ENCODE measurements at places on chromosomes 5 and 9.

DNA sequence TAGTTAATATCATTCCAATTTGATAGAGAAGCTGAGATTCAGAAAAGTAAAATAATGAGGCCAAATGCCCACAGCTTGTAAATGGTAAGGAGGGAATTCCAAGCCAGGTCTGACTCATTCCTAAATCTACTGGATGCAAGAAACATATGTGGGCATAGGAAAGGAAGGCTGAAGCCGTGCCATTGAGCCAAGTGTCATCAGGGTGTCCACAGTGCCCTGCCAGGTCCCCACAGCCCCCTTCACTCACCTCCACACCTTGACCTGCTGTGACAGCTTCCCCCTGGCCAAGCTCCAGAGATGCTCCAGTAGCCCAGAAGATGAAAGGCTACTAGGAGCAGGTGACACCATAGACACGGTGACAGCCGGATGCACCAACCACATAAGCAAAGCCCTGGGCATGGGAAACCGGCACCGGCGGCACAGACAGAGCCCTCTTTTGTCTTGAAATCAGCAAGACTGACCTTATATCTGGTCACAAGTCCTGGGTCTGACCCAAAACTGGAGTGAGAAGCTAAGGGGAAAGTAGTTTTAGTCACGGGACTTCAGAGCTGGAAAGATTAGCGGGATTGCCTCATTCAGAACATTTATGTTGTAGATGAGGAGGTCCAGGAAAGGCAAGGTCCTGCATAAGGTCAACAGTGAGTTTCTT, 20.1 kb upstream of the FAT2 start:
- no peak for DNase-seq

DNA sequence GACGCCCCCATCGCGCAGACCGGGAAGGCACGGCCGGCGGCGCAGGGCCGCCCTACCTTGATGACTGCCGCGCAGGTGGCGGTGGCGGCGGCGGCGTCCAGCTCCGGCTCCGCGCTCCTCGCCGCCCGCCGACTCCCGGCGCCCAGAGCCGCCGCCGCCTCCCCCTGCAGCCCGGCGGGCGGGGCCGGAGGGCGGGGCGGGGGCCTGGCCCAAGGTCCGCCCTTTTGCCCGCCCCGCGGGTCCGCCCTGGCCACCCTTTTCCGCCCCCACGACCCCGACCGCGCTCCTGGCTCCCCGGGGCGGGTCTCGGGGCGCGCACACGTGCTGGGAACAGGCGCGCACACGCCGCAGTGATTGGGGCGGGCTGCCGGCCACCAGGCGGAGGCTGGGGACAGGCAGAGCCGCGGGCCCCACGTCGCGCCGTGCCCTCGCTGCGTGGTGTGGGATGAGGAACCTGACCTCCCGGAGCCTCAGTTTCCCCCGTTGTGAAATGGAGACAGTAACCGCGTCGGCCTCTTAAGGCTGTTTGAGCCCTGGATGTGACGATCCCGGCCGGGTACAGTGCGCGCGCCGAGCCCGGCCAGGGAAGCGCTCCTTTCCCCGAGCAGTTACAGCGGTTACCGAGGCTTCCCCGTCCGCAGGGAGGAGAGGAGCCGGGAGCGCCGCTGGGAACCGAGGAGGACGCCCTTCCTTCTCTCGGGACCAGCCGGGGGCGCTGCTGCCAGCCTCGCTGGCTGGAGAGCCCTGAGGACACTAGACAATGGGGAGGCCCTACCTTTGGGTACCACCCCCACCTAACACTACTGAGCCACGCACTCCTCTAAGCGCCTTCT, at the start of gene CORO2A:
TSS of gene CORO2A (minus strand) at position 135 of the 833 bp plus-strand sequence. CDS start 34,977 bp downstream, outside the sequence.
- peak; percentile 54 for DNase-seq

GRCh38 chr5:136330353-136331038, 34.8 kb downstream of the TRPC7 start:
- DNase-seq: no peak

DNA sequence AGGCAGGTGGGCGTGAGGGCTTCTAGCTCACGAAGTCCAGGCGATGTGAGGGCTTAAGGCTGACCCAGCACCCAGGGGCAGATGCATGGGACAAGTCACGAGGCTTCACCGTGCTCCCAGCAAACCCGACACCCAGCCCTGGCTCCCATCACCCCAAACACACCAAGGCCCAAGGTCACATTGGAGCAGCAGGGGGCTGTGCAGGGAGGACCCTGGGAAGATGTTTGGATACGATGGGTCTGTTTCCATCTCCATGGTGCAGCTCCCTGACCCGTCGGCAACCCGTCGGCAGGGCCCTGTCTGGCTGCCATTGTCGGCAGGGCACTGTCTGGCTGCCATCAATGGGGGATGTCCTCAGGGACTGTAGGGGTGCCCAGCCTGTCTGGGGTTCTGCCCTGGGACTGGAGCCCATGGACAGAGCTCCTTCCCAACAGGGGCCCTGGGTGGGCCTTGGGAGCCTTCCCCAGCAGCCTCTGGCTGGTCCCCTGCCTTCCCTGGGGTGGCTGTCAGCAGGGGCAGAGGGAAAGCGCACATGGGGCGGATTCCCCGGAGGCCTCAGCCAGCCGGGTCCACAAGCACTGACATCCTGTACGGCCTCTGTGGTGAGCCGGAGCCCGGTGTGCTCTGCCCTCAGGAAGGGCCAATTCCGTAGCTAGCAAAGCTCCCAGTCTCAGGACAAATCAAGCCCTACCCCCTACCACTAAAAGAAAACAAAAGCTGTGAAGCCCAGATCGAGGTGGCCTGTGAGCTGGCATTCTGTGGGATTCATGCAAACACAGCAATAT, 47.1 kb downstream of the NACC2 start:
- no peak for DNase-seq

DNA sequence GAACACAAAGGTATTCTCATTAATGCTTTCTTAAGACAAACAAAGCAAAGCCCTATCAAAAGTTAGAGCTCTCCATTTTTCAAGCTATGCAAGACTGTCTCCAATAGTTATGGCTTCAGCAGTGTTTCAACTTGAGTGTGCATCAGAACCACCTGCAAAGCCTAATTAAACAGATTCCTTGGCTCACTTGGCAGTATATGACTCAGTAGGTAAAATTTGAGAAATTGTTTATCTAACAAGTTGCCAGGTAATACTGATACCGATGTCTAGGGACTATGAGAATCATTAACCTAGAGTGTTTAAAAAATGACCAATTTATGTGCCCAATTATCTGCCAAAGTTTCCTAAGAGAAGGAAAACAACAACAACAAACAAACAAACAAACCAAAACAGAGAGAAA, 60.3 kb upstream of the PARP8 start:
- no peak for DNase-seq

DNA sequence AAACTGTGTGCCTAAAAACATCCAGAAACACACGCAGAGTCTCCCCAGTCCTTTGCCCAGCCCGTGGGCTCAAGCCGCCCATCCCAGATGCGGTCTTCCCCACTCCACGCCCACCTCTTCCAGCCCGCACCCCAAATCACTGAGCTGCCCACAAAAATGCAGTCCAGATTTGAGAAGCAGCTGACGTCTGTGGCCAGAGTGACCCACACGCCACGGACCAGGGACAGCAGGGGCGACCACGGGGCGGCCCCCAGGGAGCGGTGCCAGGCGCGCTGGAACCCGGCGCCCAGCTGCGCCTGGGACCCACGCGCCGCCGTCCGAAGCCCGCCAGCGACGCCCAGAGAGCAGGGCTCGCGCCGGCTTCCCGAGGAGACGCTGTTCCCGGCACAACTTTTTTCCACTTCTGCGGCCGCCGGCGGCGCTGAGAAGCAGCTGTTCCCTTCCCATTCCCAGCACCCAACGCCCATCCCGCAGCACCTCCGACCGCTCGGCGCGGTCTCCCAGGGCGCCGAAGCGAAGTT, 674 bp downstream of the LHFPL2 start:
- DNase-seq: peak; percentile 33

DNA sequence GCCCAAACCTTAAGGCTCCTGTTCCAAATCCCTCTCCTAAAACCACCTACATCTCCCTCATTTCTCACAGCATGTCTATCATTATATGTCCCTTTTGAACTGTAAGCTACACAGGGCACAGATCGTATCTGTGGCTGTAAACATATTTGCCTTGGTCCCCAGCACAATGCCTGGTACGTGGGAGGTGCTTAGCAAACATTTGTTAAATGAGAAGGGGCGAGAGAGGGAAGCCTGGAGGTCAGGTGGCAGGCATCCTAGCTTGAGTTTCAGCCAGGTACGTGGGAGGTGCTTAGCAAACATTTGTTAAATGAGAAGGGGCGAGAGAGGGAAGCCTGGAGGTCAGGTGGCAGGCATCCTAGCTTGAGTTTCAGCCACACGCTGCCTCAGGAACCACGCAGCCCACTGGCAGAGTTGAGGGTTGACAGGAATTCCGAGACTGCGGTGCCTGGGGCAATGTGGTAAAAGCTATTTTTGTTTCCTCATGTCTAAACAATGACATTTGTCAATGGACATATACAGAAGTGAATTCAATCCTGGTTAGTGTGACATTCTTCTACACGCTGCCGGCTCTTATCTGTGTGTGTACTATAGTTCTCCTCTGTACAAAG, 113.6 kb downstream of the EFNA5 start:
- no peak for DNase-seq

DNA sequence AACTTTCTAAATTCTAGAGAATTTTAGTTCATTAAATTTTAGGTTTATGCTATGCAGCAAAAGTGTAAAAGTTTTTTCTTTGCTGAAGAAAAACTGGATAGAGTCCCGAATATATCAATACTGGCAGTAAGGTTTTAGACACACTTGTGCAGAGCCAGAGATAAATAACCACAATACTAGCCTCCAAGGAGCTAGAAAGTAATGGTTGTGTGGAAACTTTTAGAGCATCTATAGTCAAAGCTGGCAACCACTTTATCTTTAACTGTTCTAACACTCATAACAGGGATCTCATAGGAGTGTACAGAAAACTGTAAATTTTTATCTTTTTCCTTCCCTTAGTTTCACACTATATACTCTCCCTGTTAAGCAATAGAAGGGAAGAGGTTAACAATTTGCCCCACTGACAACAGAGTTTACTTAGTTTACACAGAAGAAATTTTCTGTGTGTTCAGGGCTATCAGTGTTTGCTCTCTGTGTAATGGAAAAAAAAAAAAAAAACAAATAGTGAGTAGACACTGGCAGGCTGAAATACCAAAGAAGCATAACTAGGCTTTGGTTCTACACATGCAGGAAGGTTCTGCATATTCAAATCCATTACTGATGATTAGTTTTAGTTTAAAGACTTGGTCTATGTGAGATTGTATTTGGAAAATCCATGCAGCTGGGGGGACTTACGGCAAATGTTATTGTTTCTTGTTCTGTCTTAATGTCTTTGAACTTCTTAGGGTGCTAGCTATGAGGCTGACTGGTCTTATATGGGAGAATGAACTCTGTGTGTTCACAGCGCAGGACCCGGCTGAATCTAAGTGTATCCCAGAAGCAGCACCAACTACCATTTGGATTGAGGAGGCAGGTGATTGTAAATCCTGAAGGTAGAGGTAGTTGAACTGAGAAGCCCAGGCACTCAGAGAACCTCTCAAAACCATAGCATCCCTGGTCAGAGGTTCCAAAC, 187.6 kb downstream of the PCSK1 start:
- DNase-seq: no peak

DNA sequence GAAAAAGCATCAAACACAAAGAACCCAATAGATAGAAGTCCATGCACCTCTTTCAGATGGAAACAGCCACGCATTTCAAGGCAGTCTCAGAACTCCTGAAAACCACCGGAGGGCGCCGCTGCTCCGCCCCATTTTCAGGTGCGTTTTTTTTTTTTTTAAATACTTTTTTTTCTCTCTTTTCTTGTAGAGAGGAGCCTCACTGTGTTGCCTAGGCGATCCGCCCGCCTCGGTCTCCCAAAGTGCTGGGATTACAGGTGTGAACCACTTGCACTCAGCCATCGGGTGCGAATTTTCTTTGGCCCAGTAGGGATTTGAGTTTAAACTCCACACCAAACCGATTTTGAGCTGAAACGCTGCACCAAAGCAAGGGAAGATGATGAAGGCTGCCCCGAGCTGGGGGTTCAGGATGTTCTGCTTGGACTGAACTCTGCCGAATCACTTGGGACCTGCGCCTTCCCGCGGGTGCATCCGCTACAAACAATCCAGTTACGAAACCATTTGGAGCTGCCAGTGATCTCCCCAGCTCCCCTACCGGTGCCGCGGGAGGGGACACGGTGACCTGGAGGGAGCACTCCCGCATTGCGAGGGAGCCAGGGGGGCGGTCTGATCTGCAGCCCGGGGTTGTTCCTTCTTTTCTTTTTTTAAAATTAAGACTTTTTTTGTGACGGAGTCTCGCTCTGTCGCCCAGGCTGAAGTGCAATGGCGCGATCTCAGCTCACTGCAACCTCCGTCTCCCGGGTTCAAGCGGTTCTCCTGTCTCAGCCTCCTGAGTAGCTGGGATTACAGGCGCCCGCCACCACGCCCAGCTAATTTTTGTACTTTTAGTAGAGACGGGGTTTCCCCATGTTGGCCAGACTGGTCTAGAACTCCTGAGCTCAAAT, 1.4 kb downstream of the PTGR1 start:
- peak; percentile 38 for DNase-seq

DNA sequence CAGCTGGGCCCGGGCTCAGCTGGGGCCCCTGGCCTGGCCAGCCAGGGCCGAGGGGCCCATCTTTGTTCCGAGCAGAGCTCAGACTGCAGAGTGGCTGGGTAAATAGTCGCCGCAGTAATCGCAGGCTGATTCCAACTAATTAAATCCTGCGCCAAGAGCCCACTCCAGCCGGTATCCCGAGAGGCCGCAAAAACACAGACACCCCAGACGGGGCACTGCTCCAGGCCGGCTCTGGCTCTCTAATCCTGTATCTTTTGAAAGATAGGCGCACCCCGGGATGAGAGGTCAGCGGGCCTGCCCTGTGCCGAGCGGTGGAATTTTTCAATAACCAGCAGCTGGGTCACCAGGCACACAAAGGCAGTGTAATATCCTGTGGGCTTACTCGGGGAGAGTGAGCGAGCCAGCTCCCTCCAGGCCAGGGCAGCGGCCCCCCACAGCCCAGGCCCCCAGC, 57.7 kb downstream of the LMX1B start:
- DNase-seq: no peak

DNA sequence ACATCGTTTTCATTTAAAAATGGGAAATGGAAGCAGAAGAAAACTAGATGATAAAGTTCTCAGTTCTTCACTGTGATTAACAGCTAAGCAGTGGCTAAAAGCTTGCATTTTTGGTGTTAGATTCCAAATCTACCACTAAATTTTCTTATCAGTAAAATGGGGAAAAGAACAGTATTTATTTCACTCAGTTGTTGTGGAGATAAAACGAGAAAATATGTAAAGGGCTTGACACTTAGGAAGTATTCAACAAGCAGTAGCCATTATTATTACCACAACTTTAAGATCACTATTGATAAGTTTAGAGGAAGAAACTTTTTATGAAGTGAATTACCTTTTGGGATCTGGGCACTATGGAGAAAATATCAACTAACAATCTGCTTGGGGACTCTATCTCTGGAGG, 4.5 kb downstream of the STOM start:
- no peak for DNase-seq

GRCh38 chr5:50947906-50948683, 281.7 kb downstream of the PARP8 start:
- no peak for DNase-seq

All from GM19239 (cell line).